ENCODE measurements at places on chromosomes 5 and 9.

DNA sequence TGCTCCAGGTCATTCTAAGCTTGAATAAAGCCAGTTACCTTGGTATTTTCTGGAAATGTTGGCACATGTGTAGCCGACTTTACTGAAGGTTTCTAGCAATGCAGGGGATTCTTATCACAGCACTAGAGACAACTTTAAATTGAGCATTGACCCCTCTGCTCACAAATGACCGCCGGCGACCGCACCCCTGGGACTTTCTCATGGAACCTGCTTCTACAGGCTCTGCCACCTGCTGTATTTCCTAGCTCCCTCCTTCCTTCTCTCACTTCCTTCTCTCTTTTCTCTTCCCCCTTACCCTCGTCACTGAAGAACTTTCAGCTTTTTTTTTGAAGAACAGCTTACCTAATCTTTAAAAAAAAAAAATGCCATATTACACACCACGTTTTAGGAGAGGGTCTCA is 30.9 kb upstream of the DAB2 start:
- DNase-seq: no peak

- no peak for DNase-seq
Observed at GRCh38 chr9:108550106-108550505, 305.7 kb downstream of the ACTL7B start.

DNA sequence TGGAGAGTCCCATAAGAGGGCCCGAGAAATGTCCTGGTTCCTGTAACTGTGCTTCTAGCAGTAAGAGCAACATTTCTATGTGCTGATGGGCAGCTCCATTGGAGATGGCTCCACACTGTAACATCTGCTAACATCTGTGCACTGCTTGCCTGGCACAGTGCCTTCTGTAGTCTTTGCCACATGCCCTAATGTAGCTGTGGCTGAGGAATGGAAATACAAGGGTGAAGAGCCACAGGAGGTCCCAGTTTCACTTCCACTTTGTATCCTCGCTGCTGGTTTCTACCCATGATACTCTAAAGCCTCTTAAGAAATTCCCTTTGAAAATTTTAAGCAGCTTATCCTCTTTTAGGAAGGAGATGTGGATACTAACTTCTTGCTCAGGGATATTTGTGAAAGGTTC is 97.4 kb downstream of the HOMER1 start:
- no peak for DNase-seq

DNA sequence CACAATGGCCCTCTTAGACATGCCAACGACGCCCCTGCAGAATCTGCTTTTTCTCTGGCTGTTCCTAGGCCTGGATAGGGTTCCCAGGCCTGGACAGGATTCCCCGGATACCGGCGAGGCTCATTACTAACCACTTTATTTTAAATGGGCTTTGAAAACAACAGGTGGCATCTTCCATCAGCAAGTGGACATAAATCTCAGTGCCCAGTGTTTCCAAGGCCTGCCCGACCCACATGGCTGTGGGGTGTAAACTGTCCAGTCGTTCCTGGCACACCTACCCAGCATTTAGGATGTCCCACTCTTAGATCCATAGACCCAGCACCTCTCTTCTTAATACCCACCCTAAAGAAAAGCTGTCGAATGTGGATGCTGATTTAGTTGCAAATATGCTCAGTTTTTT is 896 bp downstream of the CMBL start:
- DNase-seq: no peak

- DNase-seq: no peak
Observed at GRCh38 chr5:175765858-175766257, 105.5 kb upstream of the CPLX2 start.

- no peak for DNase-seq
Observed at GRCh38 chr9:4298255-4299004, 1.4 kb downstream of the GLIS3 start.

GRCh38 chr5:43041110-43041668 is 1.1 kb upstream of the ANXA2R start:
- DNase-seq: no peak

DNA sequence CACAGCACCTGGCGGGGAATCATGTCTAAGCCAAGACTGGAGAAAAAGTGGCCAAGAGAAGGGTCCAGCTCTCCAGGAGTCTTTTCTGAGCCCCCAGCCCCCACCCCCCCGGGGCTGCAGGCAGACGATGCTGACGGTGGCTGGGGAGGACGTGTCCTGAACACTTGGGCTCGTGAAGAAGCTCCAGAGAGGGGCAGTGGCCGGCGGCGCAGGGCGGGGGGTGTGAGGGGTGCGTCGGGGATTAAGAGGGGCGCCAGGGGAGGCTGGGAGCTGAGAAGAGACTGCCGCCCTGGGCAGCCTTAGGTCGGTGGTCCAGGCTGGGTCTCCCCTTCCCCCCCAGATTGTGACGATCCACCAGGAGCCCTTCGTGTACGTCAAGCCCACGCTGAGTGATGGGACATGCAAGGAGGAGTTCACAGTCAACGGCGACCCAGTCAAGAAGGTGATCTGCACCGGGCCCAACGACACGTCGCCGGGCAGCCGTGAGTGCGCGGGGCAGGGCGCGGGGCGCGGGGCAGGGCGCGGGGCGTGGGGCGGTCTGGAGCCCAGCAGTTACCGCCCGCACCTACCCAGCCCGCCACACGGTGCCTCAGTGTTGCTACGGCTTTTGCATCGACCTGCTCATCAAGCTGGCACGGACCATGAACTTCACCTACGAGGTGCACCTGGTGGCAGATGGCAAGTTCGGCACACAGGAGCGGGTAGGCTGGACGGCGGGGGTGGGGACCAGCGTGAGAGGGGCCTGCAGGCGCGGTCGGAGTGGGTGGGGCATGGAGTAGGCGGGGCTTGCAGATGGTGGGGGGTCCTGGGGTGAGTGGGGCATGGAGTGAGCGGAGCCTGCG is 8.9 kb downstream of the LRRC26 start:
- DNase-seq: no peak

DNA sequence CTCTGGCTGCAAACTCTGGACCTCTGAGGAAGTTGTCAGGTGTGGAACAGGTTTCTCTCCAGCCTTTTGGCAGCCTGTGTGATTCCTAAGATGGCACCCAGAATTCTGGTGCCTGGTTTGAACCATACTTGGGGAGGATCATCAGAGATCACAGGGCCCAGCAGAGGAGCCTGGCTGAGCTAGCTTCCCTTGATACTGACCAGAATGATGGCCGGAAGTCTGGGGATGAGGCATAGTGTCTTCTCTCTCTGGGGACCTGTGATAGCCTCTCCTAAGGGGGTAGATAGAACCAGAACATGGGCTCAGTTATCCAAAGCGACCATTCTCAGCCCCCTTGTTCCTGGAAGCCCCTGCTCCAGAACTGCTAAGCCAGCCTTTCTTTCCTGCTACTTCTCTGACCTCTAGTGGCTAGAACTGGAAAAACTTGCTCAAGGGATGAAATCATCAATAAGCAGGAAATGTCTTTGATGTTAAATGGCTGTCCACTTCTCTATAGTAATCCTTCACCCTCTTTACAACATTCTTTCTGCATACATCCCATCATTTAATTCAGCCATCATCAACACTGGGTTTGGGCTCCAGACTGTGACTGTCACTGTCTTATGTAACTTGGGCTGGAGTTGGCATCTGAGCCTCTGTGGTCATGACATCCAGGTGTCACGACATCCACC is 55.1 kb downstream of the C9orf152 start:
- no peak for DNase-seq

DNA sequence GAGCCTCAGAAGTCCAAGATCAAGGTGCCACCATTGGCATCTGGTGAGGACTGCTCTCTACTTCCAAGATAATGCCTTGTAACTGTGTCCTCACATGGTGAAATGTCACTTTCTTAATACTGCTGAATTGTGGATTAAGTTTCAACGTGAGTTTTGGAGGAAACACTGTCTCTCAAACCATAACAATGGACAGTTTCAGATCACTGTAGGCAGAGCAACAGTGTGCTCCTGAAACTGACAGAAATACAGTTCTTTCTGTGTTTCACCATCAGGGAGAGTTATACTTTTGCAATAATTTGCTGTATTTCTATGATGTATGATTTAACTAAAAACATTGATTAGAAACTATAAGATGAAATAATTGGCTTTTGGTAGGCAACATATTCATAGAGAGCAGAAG is 1780.5 kb upstream of the CDH6 start:
- no peak for DNase-seq

DNA sequence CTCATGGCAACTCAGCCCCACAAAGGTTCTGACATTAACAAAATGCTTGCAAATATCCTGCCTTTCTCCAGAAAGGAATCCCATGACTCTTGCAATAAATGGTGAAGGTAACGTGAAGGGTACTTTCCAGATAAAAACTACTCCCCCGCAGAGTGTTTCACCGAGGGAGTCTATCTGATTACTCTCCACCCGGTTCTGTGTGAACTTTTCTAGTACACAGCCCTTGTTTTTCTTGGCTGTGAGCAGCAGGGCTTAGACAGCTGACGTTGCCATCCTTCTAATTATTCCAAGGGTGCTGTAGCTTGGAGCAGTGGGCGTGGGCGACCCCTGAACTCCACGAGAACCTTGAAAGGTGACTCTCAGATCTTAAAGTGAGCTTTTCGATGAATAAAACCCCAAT is 276.0 kb upstream of the IRX4 start:
- DNase-seq: no peak

DNA sequence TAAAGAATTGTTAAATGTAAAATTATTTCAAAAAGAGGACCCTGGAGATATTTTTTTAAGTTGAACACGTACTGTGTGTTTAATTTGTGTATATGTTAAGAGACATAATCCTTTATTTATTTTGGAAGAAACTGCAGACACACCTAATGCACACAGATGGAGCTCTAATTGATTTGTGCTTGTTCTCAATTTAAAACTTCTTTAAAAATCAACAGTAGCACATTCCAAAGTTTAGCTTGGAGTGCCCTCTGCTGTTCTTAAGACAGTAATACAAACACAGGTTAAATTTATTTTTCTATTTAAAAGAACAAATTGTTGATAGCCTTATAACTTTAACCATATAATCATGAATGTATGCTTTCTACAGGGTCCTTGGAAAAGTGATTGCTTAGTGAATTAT is 277.6 kb upstream of the ADAMTS16 start:
- DNase-seq: peak; percentile 11

GRCh38 chr5:59020611-59021285 is 437.9 kb downstream of the RAB3C start:
- no peak for DNase-seq

GRCh38 chr5:98308231-98308630 is 465.2 kb upstream of the RGMB start:
- no peak for DNase-seq

- no peak for DNase-seq
Observed at GRCh38 chr5:74070766-74071165, 444.8 kb downstream of the ARHGEF28 start.

Data from forelimb muscle (tissue), 1 donor.